ENCODE measurements at places on chromosomes 1 and 21. TPM values are rescaled to one million over a fixed set of nuclear protein-coding genes. Genes with fewer than 3 reads are reported as not detected.

The AMY2A gene
- total RNA-seq = not detected

The KRTAP7-1 gene
- not detected for total RNA-seq

The TNFSF4 gene
- total RNA-seq = 1.2 TPM

The GNAT2 gene
- total RNA-seq = not detected

The AJAP1 gene
- 25.4 TPM for total RNA-seq

The CENPF gene
- 21.5 TPM for total RNA-seq

The TMEM51 gene
- 5.5 TPM for total RNA-seq

The ZNF496 gene
- 15.9 TPM for total RNA-seq

The MARK1 gene
- total RNA-seq = 58.8 TPM

The FAM151A gene
- not detected for total RNA-seq

The LAMC2 gene
- total RNA-seq = 5.3 TPM

The CACNA1S gene
- total RNA-seq = under 0.01 TPM

The MMEL1 gene
- total RNA-seq = 4.6 TPM

The REN gene
- not detected for total RNA-seq

The ZNF593 gene
- total RNA-seq = 10.8 TPM

The KIAA1614 gene
- total RNA-seq = 2.3 TPM

The ATP13A2 gene
- 178 TPM for total RNA-seq

The PTGER3 gene
- 22.1 TPM for total RNA-seq

The OR2M3 gene
- total RNA-seq = 0.46 TPM

The WLS gene
- total RNA-seq = 117 TPM

The LCE2A gene
- total RNA-seq = not detected

The ASPM gene
- 14.8 TPM for total RNA-seq

The AGO3 gene
- total RNA-seq = 27.9 TPM

The EXOC8 gene
- 42.2 TPM for total RNA-seq

The HES2 gene
- not detected for total RNA-seq

The NBPF4 gene
- 0.46 TPM for total RNA-seq

The TDRD10 gene
- total RNA-seq = 0.46 TPM

The SAMD13 gene
- 7.8 TPM for total RNA-seq

The BROX gene
- total RNA-seq = 56.3 TPM

The BEND5 gene
- total RNA-seq = 17.5 TPM

Data from diencephalon (tissue), 1 donor.